ENCODE measurements at places on chromosomes 5 and 9.

DNA sequence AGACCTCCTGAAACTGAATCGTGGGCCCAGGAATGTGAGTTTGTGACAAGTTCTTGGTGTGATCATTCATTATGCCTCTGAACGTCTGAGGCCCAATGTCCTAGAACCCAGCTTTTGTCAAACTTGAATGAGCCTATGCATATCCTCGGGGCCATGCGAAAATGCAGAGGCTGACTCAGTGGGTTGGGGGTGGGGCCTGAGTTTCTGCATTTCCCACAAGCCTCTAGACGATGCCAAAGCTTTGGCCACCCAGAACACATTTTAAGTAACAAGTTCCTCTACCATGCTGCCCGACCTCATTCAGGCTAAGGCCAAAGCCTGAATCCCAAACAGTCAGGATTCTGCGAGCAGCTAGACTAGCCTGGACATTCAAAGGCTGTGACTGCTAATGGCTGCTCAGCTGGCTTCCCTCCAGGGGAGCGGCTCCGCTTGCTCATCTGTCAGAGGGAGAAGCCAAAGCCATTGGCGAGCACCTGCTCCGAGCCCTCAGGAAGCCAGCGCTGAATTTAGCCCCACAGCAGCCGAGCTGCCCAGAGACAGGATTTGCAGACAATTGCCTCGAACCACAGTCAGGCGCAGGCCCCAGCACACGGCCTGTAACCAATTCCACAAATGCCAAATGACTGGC, 177.5 kb downstream of the ZDHHC21 start:
- DNase-seq: no peak

DNA sequence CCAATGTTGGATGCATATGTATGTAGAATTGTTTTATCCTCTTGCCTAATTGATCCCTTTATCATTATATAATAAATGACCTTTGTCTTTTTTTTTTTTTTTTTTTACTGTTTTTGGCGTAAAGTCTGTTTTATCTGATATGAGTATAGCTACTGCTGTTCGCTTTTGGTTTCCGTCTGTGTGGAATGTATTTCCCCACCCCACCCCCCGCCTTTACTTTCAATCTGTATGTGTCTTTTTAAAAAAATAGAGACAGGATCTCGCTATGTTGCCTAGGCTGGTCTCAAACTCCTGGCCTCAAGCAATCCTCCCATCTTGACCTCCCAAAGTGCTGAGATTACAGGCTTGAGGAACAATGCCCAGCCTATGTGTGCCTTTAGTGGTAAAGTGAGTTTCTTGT, 11.3 kb downstream of the AHRR start:
- DNase-seq: no peak

GRCh38 chr9:34218446-34218845, 39.6 kb downstream of the UBAP1 start:
- no peak for DNase-seq

- DNase-seq: no peak
These were observed 196.5 kb downstream of the MED10 start for GRCh38 chr5:6181871-6182270.

DNA sequence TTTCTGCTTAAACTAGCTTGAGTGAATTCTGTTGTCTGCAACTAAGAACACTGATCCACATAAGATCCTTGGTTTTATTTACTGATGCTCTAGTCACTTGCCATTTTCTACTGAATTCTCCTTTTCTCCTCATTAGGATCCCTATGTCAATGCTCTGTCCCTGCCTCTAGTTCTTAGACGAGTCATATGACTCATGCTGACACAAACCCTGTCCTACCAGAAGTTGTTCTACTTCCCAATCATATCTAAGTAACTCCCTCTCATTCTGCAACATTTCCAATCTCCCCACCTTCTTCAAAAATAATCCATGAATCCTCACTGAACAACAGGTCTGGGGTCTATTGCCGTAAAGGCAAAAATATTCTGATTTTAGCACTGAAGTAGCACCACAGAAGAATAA, 47.1 kb upstream of the DMRT1 start:
- DNase-seq: no peak

DNA sequence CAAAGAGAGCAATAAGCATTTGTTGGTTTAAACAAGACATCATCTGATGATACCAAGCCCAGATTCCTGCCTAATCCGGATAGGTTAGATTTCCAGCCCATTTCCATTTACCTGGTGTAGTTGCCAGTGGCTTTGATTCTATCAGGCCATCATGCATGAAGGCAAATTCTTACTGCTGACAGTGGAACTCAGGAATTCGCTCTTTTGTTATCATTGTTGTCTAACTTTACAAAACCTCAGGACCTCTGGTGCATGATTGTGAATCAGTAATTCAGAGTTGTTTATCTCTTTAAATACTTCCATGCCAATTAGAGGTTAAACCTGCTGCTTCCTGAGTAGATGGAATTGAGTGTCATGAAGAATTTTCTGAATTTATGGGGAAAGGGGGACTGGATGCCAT, 76.5 kb downstream of the C9orf152 start:
- no peak for DNase-seq

DNA sequence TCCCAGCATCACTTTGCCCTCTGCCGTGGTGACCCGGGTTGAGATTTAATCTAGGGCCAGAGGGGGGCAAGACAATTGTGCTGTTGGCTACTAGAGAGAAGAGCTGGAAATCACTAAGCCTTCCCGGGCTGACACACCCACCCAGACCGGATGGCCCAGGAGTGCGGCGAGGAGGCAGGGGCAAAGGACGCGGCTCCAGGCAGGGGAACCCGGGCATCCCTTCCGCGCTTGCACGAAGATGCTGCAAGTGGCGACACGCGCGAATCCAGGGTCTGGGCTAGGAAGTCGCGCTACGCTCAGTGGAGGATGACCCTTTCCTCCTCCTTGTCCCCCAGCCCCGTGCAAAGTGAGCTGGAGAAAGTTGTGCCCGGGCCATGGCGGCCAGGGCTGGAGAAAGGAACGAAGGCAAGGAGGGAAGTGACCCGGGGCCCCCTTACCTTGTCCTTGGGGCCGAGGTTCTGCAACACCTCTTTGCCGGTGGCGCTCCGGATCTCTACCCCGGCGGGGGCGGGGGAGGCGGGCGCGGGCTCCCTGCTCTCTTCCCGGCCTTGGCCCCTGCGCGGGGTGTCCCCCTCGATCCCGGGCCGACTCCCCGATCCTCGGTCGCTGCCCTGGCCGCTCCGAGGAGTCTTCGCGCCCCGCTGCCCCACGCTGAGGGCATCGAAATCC, 693 bp downstream of the DPYSL3 start:
- peak; percentile 74 for DNase-seq

- DNase-seq: no peak
These were observed 214.5 kb upstream of the GRAMD2B start for GRCh38 chr5:126208691-126209090.

DNA sequence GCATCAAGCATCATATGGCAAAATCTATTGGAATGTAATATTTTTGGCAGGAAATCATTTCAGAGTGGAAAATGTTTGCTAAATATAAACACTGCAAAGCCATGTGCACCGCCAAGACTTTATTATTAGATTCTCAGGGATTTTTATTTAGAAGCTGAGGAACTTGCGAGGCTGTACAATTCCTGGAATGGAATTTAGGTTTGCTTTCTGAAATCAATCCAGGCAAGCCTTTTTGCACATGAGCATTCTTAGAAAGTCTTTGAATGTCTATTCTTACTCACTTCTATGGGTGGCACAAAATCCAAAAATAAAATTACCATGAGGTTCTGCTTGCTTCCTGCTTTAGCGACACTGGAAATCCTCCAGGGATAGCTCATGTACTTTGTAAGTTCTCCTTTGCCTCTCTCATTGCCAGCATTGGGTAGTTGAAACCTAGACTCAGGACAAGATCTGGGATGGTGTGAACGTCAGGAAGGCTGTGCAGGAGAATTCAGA, 71.5 kb upstream of the PALM2AKAP2 start:
- no peak for DNase-seq

GRCh38 chr9:91026266-91026665, 224.6 kb downstream of the SYK start:
- no peak for DNase-seq

- peak; percentile 35 for DNase-seq
These were observed 75.7 kb upstream of the GLIS3 start for GRCh38 chr9:4375424-4376200.

DNA sequence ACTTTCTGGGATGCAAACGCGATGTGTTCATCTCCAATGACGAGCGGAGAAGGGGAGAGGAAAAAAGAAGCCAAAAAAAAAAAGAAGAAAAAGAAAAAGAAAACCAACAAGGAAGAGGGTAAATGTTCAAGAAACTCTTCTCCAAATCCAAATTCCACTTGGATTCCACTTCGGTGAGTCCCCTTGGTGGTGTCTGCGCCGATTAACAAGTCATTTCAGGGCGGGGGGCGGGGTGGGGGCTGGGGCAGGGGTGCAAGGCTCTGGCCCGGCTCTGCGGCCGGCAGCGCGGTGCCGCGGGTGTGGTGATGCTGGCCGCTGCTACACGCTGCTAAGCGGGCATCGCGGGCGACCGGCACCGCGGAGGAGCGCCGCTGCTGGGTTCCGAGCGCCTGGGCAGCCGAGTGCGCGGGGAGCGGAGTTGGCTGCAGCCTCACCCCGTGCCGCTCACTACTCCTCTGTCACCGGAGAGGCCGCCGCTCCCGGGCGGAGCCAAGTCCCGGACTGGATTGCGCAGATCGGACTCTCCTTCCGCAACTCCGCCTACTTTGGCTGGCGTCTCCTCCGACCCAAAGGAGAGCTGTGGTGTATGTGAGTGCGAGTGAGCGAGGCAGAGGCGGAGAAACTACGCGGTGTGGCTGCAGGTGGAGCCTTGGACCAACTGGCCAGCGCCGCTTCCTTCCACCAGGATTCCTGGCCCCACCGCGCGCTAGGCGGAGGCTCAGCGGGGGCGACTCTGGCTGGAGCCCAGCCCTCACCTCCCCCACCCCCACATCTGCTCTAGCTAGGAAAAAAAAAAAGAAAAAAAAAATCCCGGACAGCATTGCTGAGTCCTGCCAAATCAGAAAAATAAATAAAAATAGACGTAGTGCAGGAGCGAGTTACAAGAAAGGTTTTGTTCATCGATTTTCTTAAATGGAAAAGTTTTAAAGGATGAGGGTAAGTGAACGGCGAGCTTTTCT, at the start of gene SEMA6A:
SEMA6A (minus strand) TSS at position 457 of the 959 bp plus-strand sequence. CDS start 69,879 bp downstream, outside the sequence.
- DNase-seq: peak; percentile 91

DNA sequence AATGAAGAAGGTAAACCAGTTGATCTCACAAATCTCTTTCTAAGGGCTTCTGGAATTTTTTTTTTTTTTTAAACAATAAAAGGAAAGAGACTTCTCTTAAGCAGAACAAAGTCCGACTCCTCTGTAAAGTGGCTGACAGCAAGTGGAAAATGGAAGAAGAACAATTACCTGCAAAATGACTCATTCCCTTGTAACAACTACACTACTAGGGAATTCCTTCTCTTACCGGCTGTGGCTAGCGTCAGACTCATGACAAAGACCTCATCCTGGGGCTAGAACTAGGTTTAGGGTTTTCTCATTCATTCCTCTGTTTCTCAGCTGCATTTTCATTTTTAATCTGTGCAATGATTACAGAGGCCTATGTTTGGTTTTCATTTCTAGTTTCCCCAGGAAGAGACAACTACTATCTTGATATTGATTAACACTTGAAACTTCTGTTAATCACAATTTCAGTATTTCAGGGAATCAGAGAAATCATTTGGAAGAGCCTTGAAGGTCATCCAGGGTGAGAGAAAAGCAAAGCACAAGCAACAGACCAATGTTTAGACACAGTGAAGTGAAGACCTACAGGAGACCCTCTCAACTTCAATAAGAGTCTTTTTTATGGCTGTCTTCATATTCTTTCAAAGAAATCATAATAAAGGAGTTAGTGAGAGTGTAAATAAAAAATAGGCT, 437.9 kb downstream of the RAB3C start:
- DNase-seq: no peak

DNA sequence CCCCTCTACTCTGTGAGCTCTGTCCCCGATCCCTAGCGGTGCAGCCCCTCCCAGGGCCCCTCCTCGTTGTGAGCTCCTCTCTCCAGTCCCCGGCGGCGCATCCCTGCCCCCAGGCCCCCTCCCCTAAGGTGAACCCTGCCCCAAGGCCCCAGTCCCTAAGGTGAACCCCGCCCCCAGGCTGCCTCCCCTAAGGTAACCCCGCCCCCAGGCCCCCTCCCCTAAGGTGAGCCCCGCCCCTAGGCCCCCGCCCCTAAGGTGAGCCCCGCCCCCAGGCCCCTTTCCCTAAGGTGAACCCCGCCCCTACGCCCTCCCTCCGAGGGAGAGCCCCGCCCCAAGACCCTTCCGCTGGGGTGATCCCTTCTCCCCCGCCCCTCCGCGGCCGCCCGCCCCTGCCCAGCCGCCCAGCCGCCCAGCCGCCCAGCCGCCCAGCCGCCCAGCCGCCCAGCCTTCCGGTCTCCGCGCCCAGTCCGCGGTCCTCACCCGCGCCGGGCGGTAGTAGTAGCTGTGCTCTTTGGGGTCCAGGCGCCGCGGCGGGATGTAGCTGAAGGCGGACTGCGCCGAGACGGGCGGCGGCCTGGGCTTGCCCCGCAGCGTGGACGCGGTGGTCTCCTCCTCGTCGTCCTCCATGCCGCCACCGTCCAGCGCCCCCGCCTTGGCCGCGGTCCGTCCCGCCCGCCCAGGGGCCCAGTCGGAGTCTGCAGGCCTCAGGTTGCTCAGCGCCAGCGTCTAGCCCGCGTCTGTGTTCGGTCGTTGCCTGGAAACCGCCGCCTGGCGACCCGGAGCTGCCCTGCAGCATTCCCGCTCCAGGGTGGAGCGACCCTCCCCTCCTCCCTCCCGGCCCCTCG, at the start of gene CFAP90:
CFAP90 (minus strand) TSS at position 739 of the 845 bp plus-strand sequence; CDS start at position 627, 112 bp downstream.
- DNase-seq: peak; percentile 87

DNA sequence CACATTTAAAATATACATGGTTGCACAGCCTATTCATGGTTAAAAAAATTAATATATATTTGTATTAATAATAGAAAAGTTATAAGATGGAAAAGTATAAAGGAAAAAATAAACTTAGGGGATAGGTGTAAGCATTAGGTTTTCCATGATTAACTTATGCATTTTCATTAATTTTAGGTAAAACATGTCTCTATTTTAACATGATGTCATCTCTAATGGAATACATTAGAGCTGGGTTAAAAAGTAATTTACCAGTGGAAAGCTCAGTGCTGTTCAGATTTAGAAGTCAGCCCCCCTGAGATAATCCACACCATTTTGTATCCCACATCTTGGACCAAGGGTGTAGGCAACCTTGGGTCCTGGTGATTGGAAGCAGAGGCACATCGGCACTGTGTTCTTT, 49.7 kb downstream of the SNX24 start:
- DNase-seq: no peak
